Vagina (tissue), 2 donors: ENCODE measurements at places on chromosomes 4 and X. TPM values are rescaled to one million over a fixed set of nuclear protein-coding genes. Genes with fewer than 3 reads are reported as not detected.

DNA sequence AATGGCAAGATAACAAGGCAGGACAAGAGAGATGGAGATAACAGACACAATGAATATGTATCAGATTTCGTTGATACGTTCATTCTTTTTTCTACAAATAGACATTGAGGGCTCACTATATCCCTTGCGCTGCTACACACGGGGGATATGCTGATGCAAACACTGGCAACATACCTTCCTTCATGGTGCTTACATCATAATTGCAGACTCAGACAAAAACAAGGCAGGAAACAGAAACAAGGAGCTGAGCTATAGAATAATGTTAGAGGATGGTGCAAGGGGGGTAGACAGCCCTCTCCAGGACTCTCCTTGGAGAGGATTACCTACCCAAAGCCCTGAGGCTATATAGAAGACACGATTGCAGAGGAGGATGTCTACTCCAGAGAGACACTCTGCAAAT, 1069.5 kb downstream of the DMD start:
- H3K4me1 ChIP-seq, result no peaks in the 10 kb centered on the region
- no peak for DNase-seq
- H3K36me3 ChIP-seq, result no peaks in the 10 kb centered on the region
- no peak overlapping the region for H3K27ac ChIP-seq

- H3K4me1 ChIP-seq, result no peaks in the 10 kb centered on the region
- H3K4me3 ChIP-seq, result no peak overlapping the region
- H3K36me3 ChIP-seq, result no peaks in the 10 kb centered on the region
- no peaks in the 10 kb centered on the region for H3K27me3 ChIP-seq
- no peak for DNase-seq
Measured at GRCh38 chr4:16754104-16754503, 144.3 kb downstream of the LDB2 start.

DNA sequence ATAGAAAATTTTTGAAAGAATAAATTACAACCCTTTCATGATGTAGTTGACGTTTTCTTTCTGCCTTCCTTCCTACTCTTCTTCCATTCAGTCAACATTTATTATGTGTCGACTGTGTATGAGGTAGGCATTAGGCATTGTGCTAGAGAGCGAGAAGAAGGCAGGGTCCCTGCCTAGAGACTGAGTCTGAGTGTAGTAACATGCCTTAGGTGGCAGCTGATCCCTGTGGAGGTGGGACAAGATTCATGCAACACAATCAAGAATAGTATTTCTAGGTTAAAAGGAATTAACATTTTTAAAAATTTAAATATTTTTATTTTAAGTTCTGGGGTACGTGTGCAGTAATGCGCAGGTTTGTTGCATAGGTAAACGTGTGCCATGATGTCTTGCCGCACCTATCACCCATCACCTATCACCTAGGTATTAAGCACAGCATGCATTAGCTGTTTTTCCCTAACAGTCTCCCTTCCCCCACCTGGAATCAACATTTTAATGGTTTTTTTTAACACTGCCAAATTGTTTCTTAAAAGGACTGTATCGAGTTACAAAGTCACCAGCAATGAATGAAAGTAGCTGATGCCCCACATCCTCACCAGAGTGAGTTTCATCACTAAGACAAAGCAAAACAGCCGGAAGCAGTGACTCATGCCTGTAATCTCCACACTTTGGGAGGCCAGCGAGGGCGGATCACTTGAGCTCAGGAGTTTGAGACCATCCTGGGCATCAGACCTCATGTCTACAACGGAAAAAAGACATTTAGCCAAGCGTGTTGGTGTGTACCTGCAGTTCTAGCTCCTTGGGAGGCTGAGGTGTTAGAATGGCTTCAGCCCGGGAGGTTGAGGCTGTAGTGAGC, 84.0 kb downstream of the WWC2 start:
- H3K4me1 ChIP-seq, result no peaks in the 10 kb centered on the region
- no peaks in the 10 kb centered on the region for H3K36me3 ChIP-seq
- H3K27me3 ChIP-seq, result no peaks in the 10 kb centered on the region
- no peak for DNase-seq

- no peaks in the 10 kb centered on the region for H3K36me3 ChIP-seq
- no peak overlapping the region for H3K4me3 ChIP-seq
- no peaks in the 10 kb centered on the region for H3K27me3 ChIP-seq
- no peak overlapping the region for H3K27ac ChIP-seq
- no peaks in the 10 kb centered on the region for H3K4me1 ChIP-seq
- no peak for DNase-seq
Measured at GRCh38 chr4:127809173-127809800, 27.2 kb downstream of the HSPA4L start.

PITX2 gene
- total RNA-seq, result 6.6 TPM

DNA sequence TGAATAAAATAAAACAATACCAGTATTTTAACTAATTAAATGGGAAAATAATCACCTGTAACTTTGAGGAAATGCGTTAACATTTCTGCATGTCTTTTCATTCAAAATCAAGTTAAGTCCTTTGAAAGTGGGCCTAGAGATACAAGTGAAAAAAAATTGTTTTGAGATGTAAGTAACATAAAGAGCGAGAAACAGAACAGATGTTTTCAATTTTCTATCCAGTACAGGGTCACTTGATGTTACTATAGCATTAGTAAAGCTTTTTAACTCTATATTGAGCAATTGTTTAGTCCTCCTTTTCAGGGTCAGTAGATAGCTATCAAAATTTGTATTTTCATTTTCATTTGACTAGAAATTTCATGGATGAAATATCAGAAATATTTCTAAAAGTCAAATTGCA, 761.4 kb downstream of the CCSER1 start:
- no peaks in the 10 kb centered on the region for H3K4me1 ChIP-seq
- no peak overlapping the region for H3K27ac ChIP-seq
- no peak overlapping the region for H3K4me3 ChIP-seq
- no peaks in the 10 kb centered on the region for H3K36me3 ChIP-seq
- no peaks in the 10 kb centered on the region for H3K27me3 ChIP-seq

POLR2B gene
- 56.5 TPM for total RNA-seq

SRP72 gene
- total RNA-seq, result 57.5 TPM

- no peak overlapping the region for H3K4me3 ChIP-seq
- DNase-seq, result no peak
- no peak overlapping the region for H3K27ac ChIP-seq
- no peaks in the 10 kb centered on the region for H3K4me1 ChIP-seq
- H3K36me3 ChIP-seq, result no peaks in the 10 kb centered on the region
Measured at GRCh38 chr4:55510685-55511084, 36.0 kb downstream of the CLOCK start.

DNA sequence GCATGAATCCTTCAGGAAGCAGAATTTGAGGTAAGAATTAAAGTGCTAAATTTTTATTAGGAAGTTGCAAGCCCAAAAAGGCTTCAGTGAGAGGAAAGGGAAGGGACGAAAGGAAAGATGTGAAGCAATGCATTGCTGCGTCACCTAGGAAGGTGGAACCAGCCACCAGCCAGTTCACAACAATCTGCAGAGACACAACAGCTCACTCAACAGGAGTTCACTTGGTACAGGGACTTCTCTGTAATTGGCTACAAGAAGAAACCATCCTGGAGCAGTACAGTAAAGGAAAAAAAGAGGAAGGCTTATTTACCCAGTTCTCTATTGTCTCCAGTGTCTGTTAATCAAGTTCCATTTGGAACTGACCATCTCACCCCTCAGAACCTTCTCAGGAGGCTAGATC, 157.6 kb downstream of the HNRNPD start:
- no peaks in the 10 kb centered on the region for H3K36me3 ChIP-seq
- no peaks in the 10 kb centered on the region for H3K27me3 ChIP-seq
- H3K27ac ChIP-seq, result no peak overlapping the region
- H3K4me1 ChIP-seq, result no peaks in the 10 kb centered on the region

GAB1 gene
- total RNA-seq, result 29.0 TPM
